ENCODE measurements at places on chromosomes 6 and 20.

DNA sequence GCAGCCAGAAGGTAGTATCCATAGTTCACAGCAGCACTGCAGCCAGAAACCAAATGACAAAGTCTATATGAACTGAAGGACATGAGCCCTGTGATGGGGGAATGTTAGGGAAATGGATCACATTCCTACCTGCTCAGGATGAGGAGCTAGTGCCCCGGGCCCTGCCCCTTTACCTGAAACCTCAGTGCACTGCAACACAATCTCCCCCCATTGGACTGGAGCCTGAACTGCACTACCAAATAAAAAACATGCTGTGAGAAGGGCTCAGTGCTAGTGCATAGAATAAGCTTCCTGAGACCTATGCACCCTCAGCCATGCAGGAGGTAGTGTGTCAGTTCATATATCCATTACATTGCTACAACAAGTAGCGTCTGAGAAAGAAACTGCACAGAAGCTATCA lies 477.8 kb downstream of the HACE1 start:
- no peak for DNase-seq

DNA sequence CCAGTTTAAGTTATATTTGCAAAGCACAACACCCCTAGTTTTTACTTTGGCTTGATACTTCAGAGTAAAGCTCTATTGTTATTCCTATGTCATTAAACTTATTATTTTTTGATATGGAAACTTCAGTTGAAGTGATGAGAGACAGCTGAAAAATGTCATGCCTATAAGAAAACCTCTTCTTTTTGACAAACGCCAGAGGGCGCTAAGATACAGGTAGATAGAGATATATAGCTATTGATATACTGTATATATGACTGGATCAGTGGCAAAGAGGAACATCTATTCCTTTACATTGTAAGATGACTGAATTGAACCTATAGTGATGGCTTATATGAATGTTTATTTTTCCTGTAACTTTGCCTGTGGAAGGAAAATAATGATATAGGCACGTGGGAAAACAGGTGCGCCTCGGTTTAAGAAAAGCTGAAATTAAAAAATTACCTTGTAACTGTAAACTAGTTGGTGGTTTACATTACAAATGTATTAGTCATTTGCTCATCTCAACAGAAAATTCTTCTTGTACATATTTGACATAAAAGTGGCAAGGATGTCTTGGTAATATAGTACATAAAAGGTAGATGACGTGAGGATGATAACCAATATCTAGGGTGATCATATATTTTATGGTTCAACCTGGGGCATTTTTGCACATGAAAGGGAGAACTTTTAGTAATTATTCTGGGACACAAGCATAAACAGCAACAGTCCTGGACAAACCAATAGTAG lies 74.1 kb downstream of the LAMA4 start:
- DNase-seq = peak; percentile 78

- DNase-seq = no peak
These were observed 34.9 kb downstream of the RNF24 start for GRCh38 chr20:3980260-3981131.

DNA sequence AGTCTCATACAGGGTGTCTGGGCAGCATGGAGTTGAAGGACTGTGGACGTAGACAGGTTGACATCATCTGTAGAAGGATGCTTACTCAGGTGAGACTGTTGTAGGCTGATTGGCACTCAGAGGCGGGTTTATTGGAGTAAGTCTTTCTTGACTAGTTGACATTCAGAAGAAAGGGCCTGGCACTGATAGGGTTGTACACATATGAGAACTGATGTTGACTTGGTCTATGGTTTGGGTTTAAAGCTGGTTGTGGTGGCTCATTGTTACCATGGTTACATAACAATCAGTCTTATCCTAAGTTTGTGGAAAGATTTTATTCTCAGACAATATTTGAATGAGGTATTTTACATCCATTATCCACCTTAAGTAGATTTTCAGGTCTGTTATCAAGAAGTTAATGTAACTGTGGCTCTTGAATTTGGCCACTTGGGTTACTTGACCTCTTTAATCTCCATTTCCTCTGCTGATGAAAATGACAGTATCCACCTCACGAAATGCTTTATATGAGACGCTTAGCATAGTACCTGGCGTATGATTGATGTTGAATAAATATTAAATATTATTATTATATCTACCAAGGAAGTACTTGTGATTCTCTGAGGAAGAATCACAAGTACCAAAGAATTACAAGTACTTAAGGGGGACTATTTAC lies 109.3 kb downstream of the DNAH8 start:
- no peak for DNase-seq

- no peak for DNase-seq
These were observed 216.6 kb downstream of the HIVEP2 start for GRCh38 chr6:142728364-142728763.

DNA sequence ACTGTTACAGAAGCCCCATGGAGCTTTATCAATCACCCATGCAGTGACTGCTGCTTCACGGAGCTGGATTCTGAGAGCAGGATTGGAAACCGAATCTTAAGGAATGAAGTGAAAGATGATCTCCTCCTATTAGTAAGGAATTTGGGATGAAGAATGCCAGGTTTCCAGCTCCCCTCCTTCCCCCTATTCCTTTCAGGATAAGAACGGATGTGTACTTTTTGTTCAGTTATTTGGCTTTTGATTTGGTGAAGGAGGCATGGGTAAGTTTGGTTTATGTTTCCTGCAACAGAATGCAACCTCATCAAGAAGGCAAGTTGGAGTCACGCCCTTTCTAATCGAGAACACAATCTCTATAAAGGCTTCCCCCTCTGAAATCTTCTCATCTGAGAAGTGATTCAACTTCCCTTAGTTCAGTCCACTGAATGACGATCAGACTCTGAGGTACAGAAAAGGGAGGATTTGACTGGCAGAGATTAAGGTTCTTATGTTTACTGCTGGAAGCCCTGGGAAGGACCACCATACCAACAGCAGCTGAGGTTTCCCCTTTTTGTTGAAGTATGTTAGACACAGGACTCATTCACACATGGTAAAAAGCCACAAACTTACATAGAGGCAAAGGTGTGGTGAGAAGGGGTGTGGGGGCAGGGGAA lies 5.5 kb downstream of the ELMO2 start:
- DNase-seq = no peak

DNA sequence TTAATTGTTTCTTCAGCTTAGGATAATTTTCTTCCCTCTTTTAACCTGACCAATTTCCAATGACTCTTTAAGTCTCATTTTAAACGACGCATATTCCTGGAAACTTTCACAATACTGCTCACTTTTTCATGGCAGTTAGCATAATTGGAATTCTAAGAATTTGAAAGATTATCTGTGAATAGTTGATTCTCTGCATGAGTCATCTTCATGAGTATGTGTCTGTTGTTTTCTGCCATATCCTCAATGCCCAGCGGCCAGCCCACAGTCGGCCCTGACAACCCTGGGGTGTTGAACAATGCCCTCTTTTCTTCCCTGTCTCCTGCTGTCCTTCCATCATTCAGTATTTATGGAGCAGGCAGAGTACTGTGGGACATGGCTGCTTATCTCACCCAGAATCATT lies 554.2 kb downstream of the CDH26 start:
- DNase-seq = no peak

DNA sequence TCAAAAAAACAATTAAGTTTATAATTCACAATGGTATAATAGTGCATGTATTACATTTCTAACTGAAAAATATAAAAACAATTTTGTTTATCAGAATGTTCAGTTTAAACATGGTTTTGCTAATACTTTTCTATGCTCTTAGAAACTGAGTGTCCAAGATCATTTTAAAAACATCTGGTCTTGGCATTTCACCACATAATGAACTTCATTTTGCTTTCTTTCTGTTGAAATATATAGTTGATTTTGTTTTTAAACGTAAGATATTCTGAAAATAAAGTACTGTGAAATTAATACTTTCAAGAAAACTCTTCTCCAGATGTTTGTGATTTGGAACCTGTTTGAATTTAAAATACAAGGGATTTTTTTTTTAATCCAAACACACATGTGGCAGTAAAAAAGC lies 264.4 kb downstream of the COL12A1 start:
- no peak for DNase-seq

- DNase-seq = no peak
These were observed 261.3 kb downstream of the ESR1 start for GRCh38 chr6:152068622-152069261.

GRCh38 chr6:46453741-46454316 lies 37.4 kb downstream of the RCAN2 start:
- DNase-seq = no peak

- DNase-seq = no peak
These were observed 142.4 kb downstream of the BCAS1 start for GRCh38 chr20:53927990-53928389.

DNA sequence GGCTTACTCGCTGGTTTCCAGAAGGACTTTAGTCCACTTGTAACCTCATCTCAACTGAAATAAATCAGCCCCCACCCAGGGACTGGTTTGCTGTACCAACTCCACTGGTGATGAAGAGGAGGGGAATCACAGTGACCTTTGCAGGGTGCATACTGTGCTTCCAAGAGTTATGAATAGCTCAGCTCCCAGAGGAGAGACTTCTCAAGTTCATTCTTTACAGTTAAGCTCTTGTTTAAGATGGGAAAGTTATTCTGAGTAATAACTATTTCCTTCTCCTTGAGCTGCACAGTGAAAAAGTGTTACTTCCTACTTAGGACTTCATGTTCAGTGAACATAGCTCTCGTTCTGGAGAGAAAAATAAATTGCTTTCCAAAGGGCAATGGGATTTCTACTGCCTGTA lies 166.5 kb upstream of the ECI2 start:
- no peak for DNase-seq

- no peak for DNase-seq
These were observed at the start of gene SIRPB1 for GRCh38 chr20:1619861-1620444. Gene SIRPB1 (minus strand): TSS chr20:1620009. CDS start chr20:1619944, 65 bp downstream.

GRCh38 chr20:64035933-64036345 lies at the start of gene C20orf204:
Gene C20orf204 (plus strand): TSS chr20:64036182. CDS start chr20:64036324, 142 bp downstream.
- DNase-seq = no peak

- no peak for DNase-seq
These were observed 467.4 kb upstream of the ID4 start for GRCh38 chr6:19369785-19370184.

- peak; percentile 38 for DNase-seq
These were observed 150.7 kb upstream of the SGK1 start for GRCh38 chr6:134468633-134469032.

DNA sequence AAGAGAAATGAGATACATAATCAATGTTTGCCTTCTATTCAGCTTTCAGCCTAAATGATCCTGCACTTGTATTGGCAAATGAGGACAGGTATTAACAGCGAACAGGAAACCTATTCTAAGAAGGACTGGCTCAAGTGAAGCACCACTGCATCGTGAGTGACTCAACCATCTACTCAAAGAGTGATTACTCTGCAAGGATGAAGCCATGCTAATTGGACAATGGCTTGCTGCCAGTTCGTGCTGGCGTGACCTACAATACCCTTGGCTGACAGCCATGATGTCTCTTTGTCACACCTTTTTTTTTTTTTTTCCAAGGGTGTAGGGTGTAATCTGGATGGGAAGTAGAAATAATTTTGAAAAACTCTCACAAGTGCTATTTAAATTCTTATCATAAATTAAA lies 104.9 kb downstream of the GJA10 start:
- DNase-seq = peak; percentile 76

DNA sequence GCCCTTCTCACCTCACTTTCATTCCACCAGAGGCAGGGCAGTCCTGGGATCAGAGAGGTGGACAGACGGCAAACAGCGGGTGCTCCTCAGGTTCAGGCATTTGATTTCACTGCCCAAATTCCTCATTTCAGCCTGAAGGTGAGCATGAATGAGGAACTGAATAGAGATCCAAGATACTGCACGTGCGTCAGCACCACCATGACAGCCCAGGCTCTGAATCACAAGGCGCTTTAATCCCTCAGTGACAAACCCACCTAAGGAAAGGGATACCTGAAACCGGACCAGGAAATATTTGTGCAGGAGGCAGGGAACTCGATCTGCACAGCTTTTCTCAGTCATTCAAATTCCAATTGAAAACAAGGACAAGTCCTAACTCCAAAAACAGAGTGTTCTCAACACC lies 174.8 kb upstream of the HEY2 start:
- no peak for DNase-seq

- no peak for DNase-seq
These were observed 5.7 kb downstream of the COMMD7 start for GRCh38 chr20:32737371-32738223.

DNA sequence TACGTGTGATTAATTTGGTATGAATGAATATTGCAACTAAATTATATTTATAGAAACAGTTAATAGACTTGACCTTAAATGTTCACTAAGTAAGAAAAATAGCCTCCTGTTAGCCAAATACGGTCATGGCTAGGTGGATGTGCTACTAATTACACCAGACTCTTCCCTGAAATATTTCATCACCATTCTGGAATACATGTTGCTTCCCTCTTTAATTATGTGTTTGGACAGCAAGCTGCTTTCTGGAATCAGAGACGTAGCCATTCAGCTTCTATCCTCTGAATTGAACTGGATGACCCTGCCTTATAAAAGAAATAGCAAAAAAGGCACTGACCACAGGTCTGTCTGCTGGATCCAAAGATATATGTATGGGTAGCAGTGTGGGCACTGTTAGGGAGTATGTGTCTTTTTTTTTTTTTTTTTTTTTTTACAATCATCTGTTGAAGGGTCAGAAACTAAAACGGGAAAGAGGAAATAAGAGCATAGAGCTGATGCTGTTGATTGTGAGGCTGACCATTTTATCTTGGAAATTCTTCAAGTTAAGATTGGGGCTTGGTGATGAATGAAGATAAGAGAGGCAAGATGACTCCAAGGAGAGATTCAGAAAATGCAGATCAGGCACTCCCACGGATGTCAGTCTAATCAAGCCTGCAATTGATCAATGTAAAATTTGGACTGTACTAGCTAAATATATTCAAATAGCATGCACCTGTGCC lies 283.2 kb upstream of the HSF2 start:
- DNase-seq = no peak

DNA sequence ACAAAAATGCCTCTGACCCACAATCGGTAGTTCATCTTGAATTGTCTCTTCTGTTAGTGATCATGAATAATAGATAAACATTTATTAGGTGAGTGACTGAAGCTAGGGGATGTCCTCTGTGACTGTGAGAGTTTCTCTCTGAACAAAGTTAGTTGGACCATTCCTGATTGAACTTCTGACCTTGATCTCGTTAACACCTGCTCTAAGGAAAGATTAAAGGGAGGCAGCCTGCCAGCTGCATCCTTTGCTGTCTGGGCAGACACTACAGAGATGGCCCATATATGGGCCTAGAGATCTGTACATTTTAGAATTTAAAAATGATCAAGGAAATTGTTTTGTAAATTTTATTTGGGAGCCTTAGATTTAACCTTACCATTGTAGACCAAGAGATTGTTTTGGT lies 27.3 kb downstream of the MAPK14 start:
- DNase-seq = no peak

- no peak for DNase-seq
These were observed 17.1 kb downstream of the MYLIP start for GRCh38 chr6:16146028-16146427.

DNA sequence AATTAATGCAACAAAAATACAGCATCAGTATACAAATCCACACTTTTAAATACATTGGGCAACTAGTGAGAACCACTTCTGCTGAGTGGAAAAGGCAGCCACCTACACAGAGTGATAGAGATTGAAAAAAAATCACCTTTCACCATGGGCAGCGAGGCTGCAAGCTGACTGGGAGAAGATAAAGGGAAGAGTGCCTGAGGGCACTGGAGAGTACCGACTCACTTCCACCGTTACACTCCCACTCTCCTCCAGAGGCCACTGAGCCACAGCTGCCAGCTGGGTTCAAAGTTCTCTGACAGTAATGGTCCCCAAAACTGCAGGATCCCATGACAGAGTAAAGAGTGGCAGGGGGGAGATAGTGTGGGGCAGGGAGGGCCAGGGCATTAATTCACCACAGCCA lies 24.1 kb downstream of the PXT1 start:
- no peak for DNase-seq

Data from NCI-H1694 treated with DMSO at 0.1 percent for 48 hours (cell line).